Hindlimb muscle (tissue), 1 donor: ENCODE measurements at places on chromosomes 1 and 21. TPM values are rescaled to one million over a fixed set of nuclear protein-coding genes. Genes with fewer than 3 reads are reported as not detected.

Gene LRRC39
- 213 TPM for polyA plus RNA-seq

Gene CFAP74
- 0.19 TPM for polyA plus RNA-seq

Gene SPATA6
- 10.8 TPM for polyA plus RNA-seq

Gene PODN
- 8.5 TPM for polyA plus RNA-seq

DNA sequence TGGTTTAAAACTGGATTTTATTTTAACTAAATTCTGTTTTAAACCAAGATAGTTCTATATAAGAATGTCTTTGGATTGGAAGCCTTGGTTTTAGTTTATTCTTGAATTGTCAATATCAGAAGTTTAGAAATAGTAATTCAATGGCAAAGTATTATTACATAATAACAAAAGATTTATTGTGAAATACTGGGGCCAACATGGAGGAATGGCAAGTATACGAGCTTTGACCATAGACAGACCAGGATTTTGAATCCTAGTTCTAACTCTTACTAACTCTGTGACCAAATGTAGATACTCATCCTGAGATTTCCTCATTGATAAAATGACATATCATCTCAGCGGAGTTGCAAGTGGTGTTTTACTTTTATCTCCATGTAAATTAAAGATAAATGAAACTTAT, 63.3 kb downstream of the CAMSAP2 start:
- DNase-seq, result no peak

- no peak for DNase-seq
These were observed 18.0 kb upstream of the SPRR2G start for GRCh38 chr1:153168686-153169085.

DNA sequence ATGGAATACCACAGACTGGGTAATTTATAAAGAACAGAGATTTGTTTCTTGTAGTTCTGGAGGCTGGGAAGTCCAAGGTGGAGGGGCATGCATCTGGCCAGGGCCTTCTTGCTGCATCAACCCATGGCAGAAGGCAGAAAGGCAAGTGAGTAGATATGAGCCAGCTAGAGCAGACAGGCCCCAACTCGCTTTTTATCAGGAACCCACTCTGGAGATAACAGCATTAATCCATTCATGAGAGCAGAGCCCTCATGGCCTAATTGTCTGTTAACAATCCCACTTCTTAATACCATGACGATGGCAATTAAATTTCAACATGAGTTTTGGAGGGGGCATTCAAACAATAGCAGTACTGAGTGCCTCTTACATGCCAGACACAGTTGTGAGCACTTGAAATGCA, 87.2 kb upstream of the SOX13 start:
- DNase-seq, result no peak

DNA sequence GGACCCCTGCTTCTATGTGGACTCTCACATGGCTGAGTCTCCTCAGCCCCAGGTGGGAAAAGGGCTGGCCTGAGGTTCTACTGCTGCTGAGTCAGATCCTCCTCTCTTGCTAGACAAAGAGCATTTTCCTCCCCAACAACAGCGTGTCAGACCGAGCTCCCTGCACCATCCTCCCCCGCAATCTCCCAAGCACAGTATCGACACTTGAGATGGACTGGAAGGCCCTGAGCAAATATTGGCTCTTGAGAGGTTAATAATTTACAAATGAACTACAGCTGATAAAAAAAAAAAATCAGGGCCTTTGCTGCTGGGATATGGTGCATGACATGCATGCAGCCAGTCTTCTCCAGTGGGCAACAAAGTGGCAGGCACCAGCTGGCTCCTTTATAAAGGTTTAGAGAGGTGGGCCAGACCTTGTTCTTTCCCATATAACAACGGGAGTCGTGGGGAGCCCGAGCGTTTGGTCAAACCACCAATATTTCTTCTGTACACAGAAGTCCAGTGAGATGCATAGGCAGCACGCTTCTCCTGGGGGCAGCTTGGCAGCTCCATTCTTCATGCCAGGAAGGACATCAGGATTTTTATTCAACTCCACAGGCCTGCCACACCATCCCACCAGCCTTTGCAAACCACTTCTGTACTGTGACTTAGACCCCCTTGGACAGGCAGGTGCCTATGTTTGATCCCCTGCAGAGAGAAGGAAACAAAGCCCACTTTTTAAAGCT, 55.4 kb upstream of the CAMK1G start:
- no peak for DNase-seq

Gene LCK
- 0.89 TPM for polyA plus RNA-seq

Gene SH2D1B
- polyA plus RNA-seq, result 0.18 TPM

Gene GMEB1
- 9.7 TPM for polyA plus RNA-seq

- DNase-seq, result no peak
These were observed 25.5 kb downstream of the MAN1A2 start for GRCh38 chr1:117392771-117393170.

DNA sequence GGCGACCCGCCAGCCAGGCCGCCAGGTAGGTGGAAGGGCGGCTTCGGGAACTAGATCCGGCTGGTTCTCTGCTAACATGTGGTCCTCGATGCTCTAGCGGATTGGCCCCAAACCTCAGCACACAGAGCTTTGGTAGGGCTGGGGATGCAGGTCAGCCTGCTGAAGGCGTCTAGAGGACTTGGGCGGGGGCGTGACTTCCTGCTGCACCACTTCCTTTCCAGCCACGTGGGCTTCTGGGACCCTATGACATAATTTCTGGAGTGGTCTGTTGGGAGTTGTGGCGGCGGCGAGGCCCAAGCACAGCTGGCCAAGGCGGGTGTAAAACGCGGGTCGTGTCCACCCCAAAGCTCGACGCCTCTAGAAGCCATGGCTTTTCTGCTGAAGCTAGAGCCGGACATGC, 124.5 kb downstream of the ATF6 start:
- no peak for DNase-seq

Gene LCE2A
- polyA plus RNA-seq, result not detected

DNA sequence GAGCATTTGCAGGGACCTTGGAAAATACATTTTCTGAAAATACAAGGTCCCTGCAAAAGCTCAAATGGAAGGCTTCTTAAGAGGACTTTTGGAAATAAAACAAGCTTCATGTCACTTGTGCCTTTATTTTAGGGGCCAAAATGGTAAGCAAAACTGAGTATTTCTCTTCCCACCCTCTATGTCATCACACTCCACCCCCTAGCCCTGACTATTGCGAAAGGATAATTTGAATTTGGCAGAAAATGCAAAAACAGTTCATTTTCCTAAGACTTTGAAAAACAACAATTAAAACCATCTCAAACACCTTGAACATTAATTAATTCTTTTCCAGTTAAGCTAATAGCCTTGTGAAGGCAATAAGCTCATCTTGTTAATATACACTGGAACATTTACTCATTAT, 201.7 kb downstream of the TM2D1 start:
- no peak for DNase-seq

Gene B3GALT6
- polyA plus RNA-seq, result 20.0 TPM

Gene OPRD1
- 0.74 TPM for polyA plus RNA-seq

- no peak for DNase-seq
These were observed 1.2 kb upstream of the MR1 start for GRCh38 chr1:181032535-181032934.

Gene FAM110D
- polyA plus RNA-seq, result 0.98 TPM

DNA sequence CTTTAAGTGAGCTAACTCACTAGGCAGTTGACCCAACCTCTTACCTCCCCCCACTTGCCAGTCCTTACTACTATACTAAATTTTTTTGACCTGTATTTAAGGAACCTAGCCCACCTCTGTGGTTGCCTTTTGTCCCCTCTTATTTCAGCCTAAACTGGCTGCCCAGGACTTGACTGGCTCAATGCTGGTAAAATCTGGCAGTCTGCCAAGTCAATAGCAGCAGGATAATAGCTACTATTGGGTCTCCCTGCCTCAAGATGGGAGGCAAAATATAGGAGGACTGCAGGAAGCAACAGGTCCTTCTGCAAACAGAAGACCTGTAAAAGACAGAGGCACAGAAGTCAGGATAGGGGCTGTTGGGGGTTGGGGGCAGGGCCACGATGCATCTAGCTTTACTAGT, 144.2 kb upstream of the POGK start:
- no peak for DNase-seq

GRCh38 chr1:24605534-24606295, 37.4 kb upstream of the SRRM1 start:
- DNase-seq, result no peak

Gene XCL2
- polyA plus RNA-seq, result not detected

Gene CHIT1
- 1.7 TPM for polyA plus RNA-seq

- DNase-seq, result no peak
These were observed 42.1 kb downstream of the KIF1B start for GRCh38 chr1:10252508-10252907.

- no peak for DNase-seq
These were observed 60.3 kb downstream of the LMX1A start for GRCh38 chr1:165296205-165296604.

DNA sequence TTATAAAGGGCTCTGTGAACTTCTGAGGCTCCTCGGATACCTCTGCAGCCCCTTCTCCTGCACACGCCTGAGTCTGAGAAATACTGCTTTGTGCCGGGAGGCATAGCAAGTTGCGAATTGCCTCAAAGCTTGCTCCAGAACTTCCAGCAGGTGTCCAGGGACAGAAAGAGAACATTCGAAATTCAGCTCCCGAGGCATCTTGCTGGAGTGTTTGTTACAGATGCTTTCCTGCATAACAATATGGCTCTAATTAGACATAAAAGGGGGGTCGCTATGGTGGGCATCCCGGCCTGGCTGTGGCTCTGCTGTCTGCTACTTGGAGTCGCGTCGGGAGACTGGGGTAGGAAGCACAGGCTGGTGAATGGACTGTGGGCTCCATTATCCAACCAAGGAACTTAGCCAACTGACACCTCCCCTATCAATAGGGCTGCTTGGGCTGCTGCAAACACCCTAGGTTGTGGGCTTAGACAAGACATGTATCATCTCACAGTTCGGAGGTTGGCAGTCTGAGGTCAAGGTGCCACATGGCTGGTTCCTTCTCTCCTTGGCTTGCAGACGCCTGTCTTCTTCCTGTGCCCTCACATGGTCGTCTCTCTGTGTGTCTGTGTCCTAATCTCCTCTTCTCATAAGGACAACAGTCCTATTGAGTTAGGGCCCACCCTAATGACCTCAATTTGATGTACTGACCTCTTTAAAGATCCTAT, 607.0 kb downstream of the NPHP4 start:
- DNase-seq, result no peak

Gene GALNT2
- 83.5 TPM for polyA plus RNA-seq

DNA sequence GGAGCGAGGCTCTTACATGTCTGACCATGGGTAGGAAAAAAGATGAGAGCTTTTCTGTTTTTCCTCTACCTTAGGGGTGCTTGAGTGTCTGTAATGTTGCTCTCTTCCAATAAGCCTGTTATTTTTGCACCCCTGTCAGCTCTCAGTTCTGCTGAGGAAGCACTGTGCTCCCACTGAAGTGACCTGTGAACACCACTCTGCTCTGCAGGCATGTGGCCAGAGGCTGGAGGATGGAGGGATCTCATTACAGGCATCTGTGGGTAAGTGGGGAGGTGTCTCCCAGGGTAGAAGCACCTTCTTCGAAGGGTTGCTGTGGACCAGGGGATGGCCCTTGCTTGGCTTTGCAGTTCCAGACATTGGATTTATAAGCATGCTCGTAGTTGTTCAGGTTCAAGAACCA, 56.8 kb upstream of the RBM15 start:
- DNase-seq, result no peak

GRCh38 chr1:166785987-166786386, 53.3 kb upstream of the POGK start:
- no peak for DNase-seq

Gene KLHL17
- polyA plus RNA-seq, result 6.0 TPM

GRCh38 chr1:187236676-187237075, 407.9 kb downstream of the PLA2G4A start:
- DNase-seq, result no peak

Gene LIN28A
- not detected for polyA plus RNA-seq

- DNase-seq, result no peak
These were observed 2603.7 kb upstream of the TPTE start for GRCh38 chr21:7917729-7918128.

GRCh38 chr1:100009458-100009857, 39.7 kb downstream of the SLC35A3 start:
- no peak for DNase-seq

Gene SLC30A10
- polyA plus RNA-seq, result 0.10 TPM

Gene WNT3A
- polyA plus RNA-seq, result not detected
